Esophagus squamous epithelium (tissue), 5 donors: ENCODE measurements at places on chromosomes 1 and 21. TPM values are rescaled to one million over a fixed set of nuclear protein-coding genes. Genes with fewer than 3 reads are reported as not detected.

The SPRR2E gene
- 307 TPM for total RNA-seq

The G0S2 gene
- 6.7 TPM for total RNA-seq

The S100A8 gene
- 17,245 TPM for total RNA-seq

The LCE1D gene
- total RNA-seq: not detected

The LIPI gene
- total RNA-seq: not detected

The CDC42SE1 gene
- total RNA-seq: 128 TPM

The SPATA17 gene
- not detected for total RNA-seq

The RAB42 gene
- total RNA-seq: not detected

The IL19 gene
- total RNA-seq: 16.8 TPM

The TTC39A gene
- total RNA-seq: 39.2 TPM

The ADAMTS5 gene
- 24.8 TPM for total RNA-seq

The CA14 gene
- not detected for total RNA-seq

The SLC16A4 gene
- 4.2 TPM for total RNA-seq

The A3GALT2 gene
- not detected for total RNA-seq

The FAM43B gene
- total RNA-seq: 0.13 TPM

The KRTAP12-2 gene
- total RNA-seq: not detected

The C1orf226 gene
- total RNA-seq: 3.2 TPM
